ENCODE measurements at places on chromosomes 7 and 10.

DNA sequence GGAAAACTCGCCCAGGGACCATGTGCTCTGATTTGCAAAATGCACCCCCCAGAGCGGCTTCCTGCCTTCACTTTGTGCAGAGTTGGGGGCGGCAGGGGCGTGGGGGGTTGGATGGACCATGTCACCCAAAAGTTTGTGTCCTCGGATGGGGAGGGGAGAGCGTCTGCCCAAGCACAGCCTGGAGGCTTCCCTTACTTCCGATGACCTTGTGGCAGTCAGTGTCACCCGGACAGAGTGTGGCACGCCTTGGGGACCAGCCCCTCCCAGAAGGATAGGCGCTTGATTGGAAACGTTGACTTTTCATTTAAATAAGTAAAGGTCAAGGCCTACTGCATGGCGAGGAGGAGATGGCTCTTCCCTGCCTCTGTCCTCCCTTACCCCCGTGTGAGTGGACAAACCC is 71.6 kb downstream of the LHPP start:
- no peak for DNase-seq

DNA sequence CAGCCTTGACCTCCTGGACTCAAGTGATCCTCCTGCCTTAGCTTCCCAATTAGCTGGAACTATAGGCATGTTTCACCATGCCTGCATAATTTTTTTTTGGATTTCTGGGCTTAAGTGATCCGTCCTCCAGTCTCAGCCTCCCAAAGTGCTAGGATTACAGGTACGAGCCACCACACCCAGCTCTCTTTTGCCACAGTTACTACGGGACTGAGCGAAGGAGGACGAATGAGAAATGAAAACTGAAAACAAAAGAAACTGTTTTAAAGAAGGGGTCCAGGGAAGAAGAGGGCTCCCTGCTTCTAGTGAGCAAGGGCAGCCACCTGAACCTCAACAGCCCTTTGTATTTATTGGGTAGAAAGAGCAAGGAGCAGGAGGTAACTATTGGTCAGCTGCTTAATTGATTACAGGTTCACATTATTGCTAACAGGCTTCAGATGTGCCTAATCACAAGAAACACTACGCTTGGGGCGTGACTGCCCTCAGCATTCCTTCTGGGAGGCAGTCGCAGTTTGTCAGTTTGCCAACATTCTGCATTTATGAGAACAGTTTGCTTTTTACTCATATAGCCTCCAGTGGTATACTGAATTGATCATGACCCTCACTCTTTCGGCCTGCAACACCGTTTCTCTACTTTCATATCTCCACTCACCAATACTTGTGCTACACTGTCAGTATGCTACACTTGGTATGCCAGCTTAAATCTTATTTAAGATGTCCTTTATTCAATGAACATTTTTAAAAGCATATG is 676.8 kb downstream of the DNAJB9 start:
- DNase-seq = no peak

- no peak for DNase-seq
These were observed 32.2 kb downstream of the DNAJB12 start for GRCh38 chr10:72322280-72323058.

DNA sequence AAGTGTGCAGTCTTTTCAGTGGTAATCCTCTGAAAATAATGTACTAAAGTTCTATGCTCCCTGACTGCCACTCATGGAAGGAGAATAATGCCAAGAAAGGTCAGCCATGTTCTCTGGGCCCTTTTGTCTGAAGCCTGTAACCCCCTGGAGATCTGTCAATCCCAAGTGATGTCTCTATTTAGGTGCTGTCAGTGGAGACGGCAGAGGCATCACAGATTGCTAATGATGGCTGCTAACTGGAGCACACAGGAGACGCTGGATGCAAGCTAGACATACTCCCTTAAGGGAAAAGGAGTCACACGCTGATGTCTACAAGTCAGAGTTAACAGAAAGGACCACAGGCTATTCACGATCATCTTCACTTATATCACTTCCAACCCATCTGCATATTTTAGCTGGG is 118.8 kb downstream of the RSU1 start:
- DNase-seq = no peak

All from stimulated activated CD4-positive, alpha-beta T cell treated with anti-CD3 and anti-CD28 coated beads, TNF-alpha, amount 100 ng/mL, for 1 hour (primary cell).